ENCODE measurements at places on chromosomes 4 and X. TPM values are rescaled to one million over a fixed set of nuclear protein-coding genes. Genes with fewer than 3 reads are reported as not detected.

- no peak for DNase-seq
These were observed 13.3 kb upstream of the CD99 start for GRCh38 chrX:2677764-2678163.

DNA sequence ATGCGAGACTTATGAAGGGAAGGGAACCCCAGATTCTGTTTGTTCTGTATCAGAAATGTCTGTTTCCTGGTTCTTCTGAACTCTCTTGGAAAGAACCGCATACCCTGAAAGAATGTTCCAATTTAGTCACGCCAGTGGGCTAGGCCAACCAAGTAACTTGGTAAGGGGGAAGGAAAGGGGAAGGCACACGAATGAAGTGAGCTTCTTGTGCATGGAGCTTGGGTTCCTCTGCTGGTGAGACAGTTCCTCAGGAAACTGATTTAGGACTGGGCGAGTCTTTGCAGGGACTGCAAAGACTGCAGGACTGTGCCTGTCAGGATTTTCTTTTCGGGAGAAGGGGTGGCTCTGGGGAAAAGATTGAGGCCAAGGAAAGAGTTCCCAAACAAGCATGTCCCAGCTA lies 35.6 kb downstream of the FRMPD3 start:
- no peak for DNase-seq

GRCh38 chr4:3706111-3706511 lies 60.1 kb upstream of the ADRA2C start:
- DNase-seq: no peak

DNA sequence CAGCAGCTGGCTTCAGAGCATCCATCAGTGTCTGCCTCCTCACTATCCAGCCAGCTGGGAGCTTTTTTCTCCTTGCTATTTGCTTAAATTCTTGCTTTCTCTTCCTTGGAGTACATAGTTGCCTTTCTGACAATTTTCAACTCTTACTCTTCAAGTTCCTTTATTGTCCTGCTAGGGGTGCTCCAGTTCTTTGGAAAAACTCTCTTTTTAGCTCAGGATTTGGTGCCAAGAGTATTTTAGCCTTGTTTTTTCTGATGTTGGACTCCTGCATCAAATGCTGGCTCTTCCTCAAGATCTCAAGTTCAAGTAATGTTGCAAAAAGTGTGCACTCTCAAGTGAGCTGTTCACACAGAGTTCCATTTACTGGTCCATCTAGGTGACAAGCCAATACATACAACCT lies 126.4 kb downstream of the KDR start:
- DNase-seq: no peak

GRCh38 chrX:136055651-136056221 lies 70.5 kb downstream of the SLC9A6 start:
- DNase-seq: no peak

The CPLX1 gene
- 1.2 TPM for total RNA-seq

DNA sequence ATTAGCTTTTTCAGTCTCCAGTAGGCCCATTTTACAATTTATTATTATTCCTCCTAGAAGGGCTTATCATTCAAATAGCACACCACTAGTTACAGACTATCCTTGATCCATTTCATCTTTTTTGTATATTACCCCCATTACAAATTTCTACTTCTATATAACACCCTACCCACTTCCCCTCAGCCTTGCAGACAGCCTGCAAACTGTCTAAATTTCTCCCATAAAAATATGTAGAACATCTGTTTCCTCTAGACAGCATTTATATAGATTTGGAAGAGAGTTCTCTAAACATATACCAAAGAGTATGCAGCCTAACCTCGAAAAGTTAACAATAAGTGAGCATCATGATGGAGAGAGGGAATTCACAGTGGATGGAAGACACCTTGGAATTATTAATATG lies 30.8 kb downstream of the COMMD8 start:
- DNase-seq: no peak

- DNase-seq: no peak
These were observed 33.0 kb downstream of the TFDP3 start for GRCh38 chrX:133185119-133185518.

The SSX4 gene
- not detected for total RNA-seq

GRCh38 chrX:13983734-13984133 lies 46.0 kb downstream of the GEMIN8 start:
- DNase-seq: no peak

DNA sequence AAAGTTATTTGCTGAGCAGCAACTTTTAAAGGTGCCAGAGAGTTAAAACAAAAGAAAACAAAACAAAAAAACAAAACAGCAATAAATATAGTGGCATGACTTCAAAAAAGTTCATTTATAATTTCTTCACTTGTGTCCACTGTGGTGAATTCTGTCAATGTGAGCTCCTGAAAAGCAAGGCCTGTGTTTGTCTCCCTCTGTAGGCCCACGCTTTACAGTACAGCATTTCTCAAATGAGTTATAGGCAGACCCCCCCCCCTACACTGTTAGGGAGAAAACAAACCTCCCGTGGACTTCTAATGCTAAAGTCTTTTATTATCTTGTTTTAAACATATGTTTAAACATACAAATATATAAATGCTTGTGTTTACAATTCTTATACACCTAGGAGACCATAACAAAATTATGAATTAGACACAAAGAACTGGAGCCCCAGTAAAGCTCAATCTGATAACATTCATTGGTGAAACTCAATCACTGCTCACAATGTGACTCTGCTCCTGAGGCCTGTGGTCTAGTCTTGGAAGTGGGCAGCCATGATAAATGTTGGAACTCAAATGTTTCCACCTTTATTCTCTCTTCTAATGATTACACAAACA lies 47.0 kb upstream of the SCOC start:
- no peak for DNase-seq

The TMSB15C gene
- total RNA-seq: 5.6 TPM

The ZFP92 gene
- 0.31 TPM for total RNA-seq

DNA sequence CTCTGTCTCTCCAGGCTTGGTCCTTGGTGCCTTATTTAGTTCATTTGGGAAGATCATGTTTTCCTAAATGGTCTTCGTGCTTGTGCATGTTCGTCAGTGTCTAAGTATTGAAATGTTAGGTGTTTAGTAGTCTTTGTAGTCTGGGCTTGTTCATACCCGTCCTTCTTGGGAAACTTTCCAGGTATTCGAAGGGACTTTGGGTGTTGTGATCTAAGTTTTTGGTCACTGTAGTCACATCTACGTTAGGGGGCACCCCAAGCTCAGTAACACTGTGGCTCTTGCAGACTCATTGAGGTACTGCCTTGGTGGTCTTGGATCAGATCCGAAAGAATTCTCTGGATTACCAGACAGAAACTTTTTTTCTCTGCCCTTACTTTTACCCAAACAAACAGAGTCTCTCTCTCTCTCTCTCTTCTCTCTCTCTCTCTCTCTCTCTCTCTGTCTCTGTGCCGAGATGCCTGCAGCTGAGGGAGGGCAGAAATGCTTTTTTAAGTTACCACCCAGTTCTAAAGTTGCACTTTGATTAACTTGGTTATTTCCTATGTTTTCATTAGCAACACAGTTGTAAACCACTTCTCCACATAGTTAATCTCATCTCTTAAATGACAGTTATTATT lies 67.6 kb upstream of the SLC7A3 start:
- DNase-seq: no peak

GRCh38 chrX:10414862-10415261 lies 205.5 kb downstream of the MID1 start:
- no peak for DNase-seq

- no peak for DNase-seq
These were observed 69.2 kb upstream of the DIAPH2 start for GRCh38 chrX:96615448-96615847.

The VCX3A gene
- total RNA-seq: not detected

Measured in GM12878 (cell line).